Activated CD8-positive, alpha-beta T cell treated with anti-CD3 and anti-CD28 coated beads, Interleukin-2, amount 10 ng/mL, durations not matched to agents 7 days and 5 days (primary cell): ENCODE measurements at places on chromosomes 2 and 18.

- DNase-seq = peak; percentile 49
Observed at GRCh38 chr2:203804070-203804469, 63.5 kb upstream of the CTLA4 start.

DNA sequence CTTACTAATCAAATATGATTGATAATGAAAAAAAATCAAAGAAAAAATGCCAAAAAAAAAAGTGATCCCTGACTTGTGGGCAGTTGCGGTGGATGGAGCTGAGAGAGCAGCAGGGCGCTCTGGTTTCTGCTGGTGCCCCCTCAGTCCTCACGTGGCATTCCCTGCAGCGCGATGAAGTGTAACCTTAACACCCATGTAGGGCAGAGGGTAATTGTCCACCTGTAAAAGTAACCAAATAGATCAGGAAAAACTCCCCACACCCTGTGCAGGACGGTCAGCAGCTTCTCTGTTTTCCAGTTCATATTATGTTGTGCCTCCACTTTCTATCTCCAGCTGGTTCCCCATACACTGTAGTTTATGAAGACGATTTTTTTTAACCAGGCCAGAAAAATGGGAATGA is 25.0 kb downstream of the COA5 start:
- DNase-seq = no peak

DNA sequence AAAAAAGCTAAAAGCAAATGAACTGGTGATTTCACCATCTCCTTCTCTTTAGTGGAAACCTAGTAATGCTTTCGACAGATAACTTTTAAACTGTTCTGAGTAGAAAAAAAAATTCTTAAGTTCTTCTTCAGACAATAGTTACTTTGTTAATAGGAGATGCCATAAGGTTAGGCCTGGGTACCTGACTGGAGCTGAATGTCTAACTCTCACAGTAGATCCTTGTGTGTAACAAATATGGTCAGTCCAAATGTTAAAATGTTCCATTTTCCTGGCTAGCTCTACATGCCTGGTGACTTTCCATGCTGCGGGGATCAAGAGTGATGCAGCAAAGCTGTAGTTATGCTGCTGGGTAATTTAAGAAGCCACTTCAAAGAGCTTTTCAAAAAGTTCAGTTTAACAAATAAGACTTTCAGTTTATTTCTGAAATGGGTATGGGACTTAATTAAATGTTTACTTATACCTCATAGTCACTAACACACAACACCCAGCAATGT is 264.0 kb upstream of the SESTD1 start:
- DNase-seq = no peak

DNA sequence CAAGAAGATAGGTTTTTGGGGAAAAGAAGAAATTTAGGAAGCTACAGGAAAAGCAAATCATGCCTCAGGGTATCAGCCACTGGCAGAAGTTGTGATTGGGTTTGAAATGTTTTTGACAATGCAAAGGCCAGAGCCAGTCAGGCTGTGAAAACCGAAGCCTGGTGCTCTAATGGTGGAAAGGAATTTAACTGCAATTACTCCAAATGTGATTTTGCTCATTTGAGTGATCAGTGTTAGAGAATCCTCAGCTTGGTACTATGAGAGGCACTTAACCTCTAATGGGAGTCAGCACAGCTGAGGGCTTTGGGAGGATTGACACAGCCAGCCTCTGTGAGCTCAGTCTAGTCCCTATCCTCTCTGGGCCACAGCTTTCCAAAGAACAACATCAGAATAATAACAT is 176.5 kb downstream of the LRRTM1 start:
- no peak for DNase-seq

DNA sequence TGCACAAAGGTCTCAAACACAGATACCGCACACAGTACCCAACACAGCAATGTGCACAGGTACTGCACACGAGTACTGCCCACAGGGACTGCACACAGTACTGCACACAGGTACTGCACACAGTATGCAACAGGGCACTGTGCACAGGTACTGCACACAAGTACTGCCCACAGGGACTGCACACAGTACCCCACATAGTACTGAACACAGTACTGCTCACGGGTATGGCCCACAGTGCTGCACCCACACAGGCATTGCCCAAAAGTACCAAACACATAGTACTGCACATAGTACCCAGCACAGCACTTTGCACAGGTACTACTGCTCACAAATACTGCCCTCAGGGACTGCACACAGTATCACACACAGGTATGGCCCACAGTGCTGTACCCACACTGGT is 73.1 kb downstream of the ZNF236 start:
- no peak for DNase-seq

- DNase-seq = no peak
Observed at GRCh38 chr2:46009772-46010171, 287.4 kb upstream of the EPAS1 start.

DNA sequence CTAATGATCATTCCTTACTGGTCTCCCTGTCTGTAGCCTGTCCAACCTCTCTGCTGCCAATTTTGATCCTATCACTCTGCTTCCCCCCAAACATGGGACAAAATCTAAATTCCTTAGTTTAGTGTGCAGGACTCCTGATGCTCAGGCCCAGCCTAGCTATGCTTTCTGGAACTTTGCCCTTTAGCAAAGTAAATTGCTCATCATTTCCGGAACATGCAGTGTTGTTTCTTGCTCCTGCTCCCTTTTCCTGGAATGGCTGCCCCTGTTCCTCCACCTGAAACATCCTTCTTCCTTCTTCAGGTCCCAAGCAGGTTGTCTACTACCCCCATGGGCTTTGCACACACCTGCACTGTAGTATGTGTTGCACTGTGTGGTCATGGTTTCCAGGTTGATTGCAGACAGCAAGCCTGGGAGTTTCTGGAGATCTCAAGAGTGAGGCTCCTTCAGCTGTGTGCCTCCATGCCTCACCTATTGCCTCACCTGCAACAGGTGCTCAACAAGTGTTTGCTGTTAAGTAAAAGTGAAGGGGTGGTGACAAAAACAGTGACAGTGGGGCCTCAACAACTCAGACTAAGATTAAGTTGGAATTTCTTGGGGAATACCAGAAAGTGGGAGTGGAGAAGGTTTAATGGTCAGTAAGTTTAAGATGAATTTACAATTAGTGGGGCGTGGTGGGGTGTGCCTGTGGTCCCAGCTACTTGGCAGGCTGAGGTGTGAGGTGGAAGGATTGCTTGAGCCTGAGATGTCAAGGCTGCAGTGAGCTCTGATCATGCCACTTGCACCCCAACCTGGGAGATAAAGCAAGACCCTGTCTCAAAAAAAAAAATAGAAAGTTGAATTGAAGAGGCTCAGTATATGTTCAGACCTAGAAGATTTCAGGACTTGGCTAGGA is 120.0 kb downstream of the DNAH6 start:
- DNase-seq = no peak

DNA sequence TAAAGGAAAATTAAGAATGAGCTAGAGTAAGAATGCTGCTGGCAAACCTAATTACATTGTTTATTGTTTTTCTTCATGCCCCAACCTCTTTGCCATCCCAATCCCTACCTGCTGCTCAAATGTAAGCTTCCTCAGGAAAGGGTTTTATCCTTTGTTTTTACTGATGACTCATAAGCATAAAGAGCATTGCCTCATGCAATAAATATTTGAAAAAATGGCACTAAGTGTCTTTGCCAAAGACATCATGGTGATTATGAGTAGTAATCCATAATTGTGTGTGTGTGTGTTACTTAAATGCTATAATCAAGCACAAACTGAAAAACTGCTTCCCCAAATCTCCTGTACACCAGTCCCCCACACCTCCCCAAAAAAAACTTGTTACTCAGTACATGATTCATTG is 53.4 kb downstream of the DNER start:
- DNase-seq = no peak

DNA sequence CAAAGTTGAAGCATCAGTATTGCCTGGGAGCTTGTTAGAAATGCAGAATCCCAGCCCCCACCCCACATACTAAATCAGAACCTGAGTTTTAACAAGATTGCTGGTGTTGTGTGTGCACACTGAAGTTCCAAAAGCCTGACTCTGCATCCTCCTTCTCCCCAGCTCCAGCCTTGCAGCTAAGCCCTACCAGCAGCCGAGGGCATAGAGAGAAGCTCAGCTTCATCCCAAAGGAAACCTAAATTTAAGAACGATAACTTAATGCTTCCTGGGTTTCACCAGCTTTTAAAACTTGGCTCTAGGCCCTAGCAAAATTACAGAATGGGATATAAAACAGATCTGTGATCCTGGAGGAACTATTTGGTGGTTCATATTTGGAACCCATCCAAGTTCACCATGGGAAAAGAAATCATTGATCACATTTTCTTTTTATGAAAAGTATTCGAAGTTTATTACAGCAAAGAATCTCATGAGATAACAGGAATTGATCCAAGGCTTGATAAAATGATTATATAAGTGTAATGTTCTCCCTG is 11.1 kb downstream of the SMYD1 start:
- DNase-seq = no peak

DNA sequence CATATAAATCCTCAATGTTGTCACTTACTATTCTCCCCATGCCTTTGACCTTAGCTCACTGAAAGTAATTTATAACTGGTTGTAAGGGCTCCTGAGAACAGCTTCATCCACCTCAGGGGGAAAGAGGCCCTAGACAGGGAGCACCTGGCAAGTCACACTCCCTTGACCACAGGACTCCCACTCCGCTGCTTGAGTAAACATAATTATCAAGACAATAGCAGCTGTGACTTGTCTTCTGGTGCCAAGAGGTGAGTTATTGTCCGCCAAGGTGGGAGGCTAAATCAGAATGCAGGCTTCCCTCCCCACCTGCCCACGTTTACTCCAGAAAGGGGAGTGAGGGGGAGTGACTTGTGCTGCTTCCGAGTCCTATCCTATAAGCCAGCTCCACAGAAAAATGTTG is 230.6 kb upstream of the LRATD1 start:
- DNase-seq = no peak

- no peak for DNase-seq
Observed at GRCh38 chr2:19540739-19541525, 182.5 kb upstream of the OSR1 start.

GRCh38 chr2:176454893-176455815 is 185.9 kb downstream of the MTX2 start:
- DNase-seq = peak; percentile 87

GRCh38 chr2:71550801-71551630 is 97.7 kb downstream of the DYSF start:
- DNase-seq = no peak

DNA sequence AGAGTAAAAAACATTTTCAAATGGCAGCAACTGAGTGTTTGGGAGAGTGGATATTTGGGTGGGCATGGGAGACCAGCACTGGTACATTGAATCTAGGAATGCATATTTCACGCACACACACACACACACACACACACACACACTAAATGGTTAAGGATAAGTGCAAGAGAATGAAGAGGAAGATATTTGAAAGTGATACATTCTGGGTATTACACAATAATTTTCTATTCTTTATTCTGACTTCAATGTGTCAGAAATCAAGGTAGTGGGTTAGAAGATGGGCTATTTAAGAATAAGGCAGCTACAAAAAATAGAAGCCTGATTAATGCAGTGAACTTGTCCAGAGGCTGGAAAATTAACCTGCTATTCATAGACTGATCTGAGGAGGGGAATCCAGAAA is 577.0 kb downstream of the TMEM182 start:
- no peak for DNase-seq

- no peak for DNase-seq
Observed at GRCh38 chr2:211512806-211513205, 956.4 kb downstream of the CPS1 start.

- no peak for DNase-seq
Observed at GRCh38 chr2:106030287-106031268, 163.5 kb downstream of the UXS1 start.

DNA sequence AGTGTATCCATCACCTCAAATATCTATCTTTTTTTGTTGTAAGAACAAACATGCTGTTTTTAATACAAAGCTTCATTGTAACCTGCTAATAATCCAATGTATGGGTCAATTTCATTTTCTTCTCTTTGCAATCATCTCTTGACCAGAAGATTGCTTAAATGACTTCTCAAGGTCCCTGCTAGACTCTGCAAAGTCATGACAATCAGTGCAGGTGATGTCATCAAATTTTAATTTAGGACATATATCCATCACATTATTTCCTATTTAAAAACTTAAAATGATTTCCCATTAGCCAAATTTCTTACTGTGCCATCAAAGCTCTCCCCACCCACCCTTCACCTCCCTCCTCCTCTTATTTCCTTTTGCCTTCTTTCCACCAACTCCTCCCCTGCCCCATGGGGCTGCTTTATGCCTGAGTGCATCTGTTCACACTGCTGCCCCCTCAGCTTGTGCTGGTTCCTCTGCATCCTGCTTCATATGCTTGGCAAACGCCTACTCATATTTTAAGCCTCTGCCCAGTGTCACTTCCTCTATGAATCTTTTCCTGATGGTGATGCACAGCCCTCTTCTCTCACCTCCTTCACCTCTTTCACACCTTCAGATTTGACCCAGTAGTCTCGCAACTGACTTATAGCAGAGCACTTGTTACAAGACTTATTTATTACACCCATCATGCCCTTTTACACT is 20.3 kb downstream of the PLEK start:
- peak; percentile 43 for DNase-seq

- DNase-seq = peak; percentile 21
Observed at GRCh38 chr2:147364597-147364996, 480.2 kb upstream of the ACVR2A start.

- DNase-seq = no peak
Observed at GRCh38 chr2:8965216-8965969, 38.1 kb downstream of the MBOAT2 start.

DNA sequence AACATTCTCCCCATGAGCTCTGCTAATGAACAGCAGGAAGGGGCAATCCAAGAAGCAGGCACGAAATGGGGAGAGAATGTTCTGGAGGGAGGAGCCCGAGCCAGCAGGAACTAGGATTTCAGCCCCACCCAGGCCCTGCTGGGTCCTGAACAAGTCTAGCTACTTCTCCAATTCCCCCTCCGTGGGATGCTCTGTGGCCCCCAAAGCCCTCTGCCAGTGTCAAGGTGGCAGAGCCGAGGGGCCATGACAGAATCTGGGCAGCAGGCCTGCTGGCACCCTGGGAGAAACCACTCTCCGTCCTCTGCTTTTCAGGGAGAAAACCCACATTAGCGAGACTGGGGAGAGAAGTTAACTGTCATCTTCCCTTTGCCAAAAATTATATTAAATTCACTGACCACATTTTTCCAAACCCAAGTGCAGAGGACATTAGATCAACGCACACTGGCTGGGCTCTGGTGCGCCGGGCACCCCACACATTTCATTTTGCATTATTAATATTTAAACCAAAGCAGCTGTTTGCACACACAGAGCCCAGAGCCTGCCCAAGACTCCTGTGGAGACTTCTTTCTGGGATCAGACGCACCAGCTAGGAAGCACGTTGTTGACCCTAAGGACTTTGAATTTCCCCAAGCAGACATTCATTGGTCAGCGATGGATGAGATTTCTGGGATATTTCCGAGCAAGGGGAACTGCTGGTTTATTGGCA is 80.2 kb upstream of the PKDCC start:
- DNase-seq = no peak
